ENCODE measurements at places on chromosomes 4 and X. TPM values are rescaled to one million over a fixed set of nuclear protein-coding genes. Genes with fewer than 3 reads are reported as not detected.

CCDC120 gene
- total RNA-seq = 3.5 TPM

MAGEA2B gene
- total RNA-seq = not detected

- DNase-seq = no peak
Observed at GRCh38 chr4:26590639-26591038, 6.8 kb downstream of the TBC1D19 start.

GRCh38 chrX:65572971-65573370 is 38.4 kb upstream of the LAS1L start:
- DNase-seq = no peak

DNA sequence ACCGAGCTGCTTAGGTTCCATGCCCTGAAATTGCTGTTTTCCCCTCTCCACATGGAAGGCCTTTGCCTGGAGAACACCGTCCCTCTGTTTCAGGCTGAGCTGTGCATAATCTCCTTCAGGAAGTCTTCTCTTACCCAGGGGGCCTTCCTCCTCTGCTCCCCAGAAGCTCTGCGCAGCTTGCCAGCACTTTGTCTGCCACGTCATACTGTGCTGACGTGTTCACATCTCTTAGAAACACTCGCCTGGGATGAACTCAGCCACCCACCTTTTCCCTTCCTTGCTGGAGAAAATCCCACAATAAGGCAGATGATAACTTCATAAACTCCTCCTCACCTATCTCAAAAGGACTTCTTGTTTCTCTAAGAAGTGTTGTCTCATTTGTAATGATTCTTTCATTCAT is 110.7 kb downstream of the ARHGAP10 start:
- DNase-seq = no peak

DNA sequence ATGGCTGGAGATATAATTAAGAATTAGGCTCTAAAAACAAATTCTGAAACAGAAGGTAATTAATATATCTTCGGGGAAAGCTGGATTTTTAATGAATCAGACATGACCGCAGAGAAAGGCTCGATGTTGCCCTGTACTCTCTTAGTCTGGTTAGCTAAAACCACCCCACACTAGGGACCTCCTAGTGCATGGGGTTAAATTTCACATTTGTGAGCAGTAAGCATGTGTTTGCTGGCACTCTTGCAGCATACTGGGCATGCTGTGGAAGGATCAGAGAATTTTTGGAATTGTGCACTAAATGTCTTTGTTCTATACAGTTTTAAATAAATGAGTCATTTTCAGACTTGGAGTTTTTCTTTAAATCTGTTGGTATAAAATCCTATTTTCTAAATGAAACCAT is 475.6 kb upstream of the FTHL17 start:
- DNase-seq = no peak

GRCh38 chrX:11423949-11424348 is 130.7 kb downstream of the AMELX start:
- DNase-seq = no peak

All from hematopoietic multipotent progenitor cell (in vitro differentiated cells).